ENCODE measurements at places on chromosomes 2 and 18.

DNA sequence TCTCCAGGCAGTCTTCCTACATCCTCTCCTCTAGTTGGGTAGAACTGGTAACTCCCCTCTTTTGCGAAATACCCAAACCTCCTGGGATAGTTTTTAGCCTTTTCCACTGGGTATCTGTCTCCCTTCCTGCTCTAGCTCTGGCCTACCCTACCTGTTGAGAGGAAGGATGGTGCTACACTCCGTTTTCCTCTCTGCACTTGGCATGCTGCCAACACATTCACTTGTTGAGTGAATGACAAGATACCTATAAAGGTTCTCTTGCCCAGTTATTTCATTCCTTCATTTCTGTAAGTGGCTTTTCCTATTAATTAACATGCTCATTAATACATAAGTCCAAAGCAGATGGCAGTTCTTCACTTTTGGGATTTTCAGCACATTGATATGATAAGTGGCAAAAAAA is 293.8 kb downstream of the CNTNAP5 start:
- no peak for DNase-seq

DNA sequence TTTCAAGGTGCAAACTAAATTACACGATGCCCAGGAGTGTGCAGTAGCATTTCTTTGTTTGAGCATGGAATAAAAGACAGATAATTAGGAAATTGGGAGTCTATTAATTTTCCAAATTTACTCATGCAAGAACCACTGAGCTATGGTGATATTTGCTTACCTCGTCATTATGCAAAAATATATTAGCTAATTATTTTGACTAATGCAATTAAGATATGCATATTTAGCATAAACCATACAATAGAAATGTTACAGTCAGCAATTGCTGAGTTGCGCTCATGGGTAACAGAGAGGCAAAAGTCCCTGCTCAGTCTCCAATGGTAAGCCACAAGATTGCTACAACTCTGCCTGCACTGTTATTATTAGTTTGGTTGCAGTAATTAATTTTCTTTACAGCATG is 342.0 kb downstream of the TXNL1 start:
- no peak for DNase-seq

DNA sequence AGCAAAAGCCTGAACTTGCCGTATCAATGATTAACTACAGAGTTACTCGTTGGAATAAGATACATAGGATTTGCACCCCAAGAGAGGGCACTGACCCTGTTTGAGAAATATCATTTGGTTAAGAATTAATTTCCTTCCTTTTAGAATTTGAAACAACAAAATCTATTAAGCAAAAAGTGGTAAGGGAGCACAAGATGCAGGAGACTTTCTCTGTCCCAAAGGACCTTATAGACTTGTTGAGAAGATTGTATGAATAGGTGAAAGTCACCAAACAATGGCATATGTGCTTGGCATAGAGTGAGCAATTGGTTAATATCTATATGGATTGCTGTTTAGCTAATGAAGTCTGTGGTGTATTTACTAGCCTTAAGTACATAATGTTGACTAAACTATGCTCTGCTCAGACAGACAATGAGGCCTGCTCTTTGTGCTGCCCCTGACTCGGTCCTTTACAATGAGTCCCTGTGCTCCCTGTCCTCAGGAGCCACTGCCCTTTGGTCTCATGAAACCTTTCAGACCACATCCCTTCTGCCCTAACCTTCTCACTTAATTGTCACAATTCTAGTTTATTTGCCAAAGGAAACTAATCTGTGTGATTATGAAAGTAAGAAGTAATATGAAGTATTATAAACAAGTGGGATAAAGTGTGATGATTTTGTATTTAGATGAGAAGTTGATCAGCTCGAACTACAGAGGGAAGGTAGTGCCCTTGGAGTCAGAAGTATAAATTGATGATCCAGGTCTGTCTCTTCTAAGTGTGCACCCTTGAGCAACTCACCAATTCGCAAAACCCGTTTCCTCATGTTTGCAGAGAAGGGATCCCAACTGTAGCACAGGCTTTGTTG is 21.2 kb upstream of the HNMT start:
- DNase-seq, result no peak

GRCh38 chr2:209565896-209566582 is 142.2 kb downstream of the MAP2 start:
- no peak for DNase-seq
